CD4-positive, alpha-beta memory T cell (primary cell): ENCODE measurements at places on chromosomes 11 and 22. TPM values are rescaled to one million over a fixed set of nuclear protein-coding genes. Genes with fewer than 3 reads are reported as not detected.

DNA sequence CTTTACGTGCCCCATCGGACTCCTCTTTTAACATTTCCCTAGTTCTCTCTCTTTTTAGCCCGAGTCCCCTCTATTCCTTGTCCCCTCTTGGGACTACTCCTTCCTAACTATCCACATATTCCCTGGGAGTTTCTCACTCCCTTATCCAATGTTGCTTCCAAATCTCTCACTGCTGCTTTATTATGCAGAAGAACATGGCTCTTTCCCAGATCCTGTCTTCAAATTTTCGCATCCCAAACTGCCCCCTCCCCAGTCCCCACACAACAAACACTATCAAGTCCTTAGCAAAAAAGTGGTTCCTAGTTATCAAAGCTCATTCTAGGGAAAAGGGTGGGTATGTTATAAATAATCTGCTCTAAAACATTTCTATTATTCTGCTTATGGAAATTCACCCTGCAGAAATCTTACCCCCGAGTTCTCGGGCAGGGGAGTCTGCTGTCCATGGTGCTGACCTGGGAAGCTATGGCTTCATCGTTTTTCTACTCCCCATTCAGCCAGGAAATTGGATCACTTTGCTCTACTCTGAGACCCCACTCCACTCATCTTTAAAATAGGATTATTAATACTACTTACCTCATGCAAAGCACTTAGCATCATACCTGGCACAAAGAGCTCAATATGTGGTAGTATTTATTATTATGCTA, 393.5 kb downstream of the BUD13 start:
- DNase-seq, result no peak

DNA sequence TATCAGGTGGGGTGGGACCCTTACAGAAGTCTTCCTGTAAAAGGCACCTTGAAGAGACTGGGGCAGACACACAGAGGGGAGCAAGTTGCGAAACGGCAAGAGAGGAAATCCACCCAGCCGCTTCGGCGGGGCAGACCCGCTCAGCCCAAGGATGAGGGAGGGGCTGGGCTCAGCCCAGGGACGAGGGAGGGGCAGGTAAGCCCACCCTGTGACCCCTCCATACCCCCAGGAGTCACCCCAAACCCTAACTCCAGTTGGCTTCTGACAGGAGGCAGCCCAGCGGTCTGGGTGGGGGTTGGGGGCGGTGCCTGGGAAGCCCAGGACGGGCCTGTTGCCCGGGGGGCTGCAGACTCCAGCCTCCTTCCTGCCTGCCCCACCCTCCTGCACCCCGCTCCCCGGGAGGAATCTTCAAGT, 965 bp downstream of the OSBPL5 start:
- no peak for DNase-seq

DNA sequence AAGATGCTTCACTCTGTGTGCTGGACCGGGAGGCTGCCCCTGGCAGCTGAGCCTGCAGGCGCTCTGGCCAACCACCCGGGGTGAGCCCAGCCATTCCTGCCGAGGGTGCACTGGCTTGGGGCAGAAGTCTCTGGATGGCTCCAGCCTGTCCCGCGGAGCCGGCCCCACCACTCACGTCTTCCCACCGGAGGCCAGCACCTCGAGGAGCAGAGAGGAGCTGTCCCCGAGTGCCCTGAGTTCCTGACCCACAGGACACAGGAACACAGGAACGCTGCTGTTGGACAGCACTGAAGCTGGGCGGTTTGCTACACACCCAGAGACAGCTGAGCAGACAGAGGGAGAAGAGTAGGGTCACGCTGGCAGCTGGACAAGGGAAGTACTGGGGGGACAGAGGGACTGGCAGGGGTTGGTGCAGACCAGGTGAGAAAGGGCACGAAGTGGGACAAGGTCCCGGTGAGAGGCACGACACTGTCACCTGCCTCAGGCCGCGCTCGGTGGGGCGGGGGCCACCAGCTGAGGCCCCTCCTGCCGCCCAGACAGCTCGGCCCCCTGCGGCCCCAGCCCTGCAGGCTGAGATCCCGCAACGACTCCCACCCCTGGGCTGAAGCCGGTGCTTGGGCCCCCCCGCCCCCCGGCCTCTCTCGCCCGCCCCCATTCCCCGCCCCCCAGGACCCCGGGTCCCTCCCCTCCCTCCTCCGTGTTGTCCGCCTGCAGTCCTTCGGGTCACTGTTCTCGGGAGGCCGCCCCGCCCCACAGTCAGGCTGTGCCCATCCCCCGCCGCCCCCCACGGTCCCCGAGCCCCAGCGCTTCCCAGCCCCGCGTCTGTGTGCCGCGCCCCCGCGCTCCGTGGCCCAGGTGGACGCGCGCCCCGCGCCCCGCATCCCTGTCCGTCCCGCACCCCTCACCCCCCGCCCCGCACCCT, 624 bp upstream of the B4GALNT4 start:
- DNase-seq, result no peak

The XRCC6 gene
- 174 TPM for total RNA-seq

GRCh38 chr22:36860821-36861659, at the start of gene NCF4:
NCF4 (plus strand) TSS chr22:36861006; CDS start chr22:36861172, 166 bp downstream.
- peak; percentile 32 for DNase-seq

DNA sequence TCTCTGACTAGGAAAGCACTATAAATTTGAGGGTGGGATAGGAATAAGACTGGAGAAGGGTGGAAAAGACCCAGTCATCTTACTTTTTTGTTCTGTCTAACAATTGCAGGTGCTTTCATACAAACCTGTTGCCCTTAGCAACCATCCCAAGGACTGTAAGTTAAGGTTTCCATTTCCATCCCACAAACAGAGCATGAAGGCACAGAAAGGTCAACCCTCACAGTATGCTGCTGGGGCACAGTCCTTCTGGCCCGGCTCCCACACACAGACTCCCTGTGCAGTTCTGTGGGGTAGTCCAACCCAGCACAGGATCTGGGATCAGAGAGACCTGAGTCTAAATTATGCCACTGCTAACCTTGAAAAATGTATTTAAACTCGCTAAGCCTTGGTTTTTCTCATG, 38.4 kb upstream of the ETS1 start:
- no peak for DNase-seq

DNA sequence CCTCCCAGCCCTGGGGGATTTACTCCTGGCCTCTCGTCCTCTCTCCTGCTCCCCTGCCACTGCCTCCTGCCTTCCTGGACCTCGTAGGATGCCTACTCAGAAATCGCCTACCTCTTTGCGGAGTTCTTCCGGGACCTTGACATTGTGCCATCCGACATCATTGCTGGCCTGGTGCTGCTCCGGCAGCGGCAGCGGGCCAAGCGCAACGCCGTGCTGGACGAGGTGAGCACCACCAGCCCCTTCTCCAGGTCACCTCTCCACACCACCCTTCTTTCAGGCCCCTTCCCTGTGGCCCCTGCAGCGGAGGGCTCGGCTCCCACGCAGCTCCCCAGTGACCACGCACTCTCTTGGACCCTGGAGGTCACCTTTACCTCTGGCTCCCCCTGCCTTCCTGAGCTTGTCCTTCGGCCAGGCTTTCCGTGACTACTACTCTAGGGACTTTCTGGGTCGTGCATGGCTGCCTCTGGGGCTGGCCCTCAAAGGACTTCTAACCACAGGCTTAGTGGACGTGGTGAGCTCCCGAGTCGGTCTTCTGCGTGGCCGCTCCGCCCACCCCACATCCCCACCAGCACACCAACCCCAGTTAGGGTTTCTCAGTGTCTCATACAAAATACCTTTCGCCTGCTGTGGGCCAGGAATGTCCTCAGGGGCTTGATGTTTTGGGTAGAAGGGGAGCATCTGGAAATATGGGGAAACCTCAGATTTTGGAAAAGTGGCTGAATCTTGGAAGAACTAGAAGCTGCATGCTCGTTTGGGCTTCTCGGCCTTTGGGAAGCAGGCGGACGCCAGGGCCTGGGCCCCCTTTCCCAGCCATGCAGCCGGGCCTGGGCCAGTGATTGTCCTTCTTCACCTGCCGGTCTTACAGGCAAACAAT, 24.1 kb upstream of the MYRF start:
- DNase-seq, result no peak

GRCh38 chr11:78228467-78228866, 39.7 kb downstream of the USP35 start:
- peak; percentile 13 for DNase-seq

DNA sequence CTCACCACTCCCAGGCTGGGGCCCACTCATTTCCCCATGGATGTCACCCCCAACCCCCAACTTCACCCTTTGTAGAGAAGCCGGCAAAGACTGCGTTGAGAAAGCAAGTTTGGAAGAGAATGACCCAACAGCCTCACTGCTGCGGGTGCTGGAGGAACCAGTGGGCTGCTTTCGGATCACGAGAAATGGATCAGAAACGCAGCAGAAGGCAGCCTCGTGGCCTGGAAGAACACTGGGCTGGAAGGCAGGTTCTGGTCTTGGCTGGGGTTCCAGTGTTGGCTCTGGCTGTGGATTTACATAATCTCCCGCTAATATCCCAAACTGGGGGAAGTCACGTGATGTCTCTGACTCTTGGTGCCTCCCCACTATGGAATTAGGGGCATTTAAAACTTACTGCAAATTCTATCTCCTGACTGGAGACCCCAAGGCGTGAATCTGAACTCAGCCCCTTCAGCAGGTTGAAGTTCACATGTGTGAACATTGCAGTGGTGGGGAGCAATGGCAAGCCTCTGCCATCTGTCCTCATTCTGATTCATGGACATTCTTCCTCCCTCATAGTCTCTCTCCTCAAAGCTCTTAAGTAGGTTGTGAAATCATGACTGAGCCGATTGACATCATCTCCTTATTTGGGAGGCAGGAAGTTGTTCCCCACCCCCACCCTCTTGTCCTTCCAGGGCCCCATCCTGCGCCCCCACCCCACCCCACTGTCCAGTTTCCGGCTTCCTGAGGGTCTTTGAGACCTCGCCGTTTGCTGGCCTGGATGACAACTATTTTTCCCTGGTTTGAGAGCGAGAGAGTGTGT, 37.0 kb upstream of the TIMP3 start:
- no peak for DNase-seq

- no peak for DNase-seq
Measured at GRCh38 chr11:11217289-11217928, 135.6 kb downstream of the CSNK2A3 start.

GRCh38 chr22:49262167-49262566, 565.5 kb downstream of the BRD1 start:
- DNase-seq, result no peak

DNA sequence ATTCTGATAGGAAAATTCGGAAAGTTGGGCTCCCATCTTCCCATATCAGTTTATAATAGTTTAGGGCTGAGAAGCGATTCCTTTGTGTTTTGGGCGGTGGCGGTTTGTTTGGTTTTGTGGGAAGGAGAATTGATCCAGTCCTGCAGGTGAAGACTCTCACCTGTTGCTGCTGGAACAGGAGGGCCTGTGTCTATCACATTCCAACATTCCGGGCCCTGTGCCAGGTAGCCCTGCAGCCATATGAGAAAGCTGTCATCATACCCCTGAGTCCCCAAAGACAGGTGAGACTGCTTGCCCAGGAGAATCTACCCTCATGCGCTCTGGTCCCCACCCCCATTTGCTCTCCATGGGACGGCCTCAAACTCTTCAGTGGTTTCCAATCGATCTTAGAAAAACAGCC, 62.1 kb downstream of the TRAF6 start:
- no peak for DNase-seq
